ENCODE measurements at places on chromosomes 13 and 19.

GRCh38 chr19:30393046-30393445 lies 20.9 kb downstream of the ZNF536 start:
- no peak for DNase-seq

- DNase-seq, result no peak
These were observed 40.6 kb downstream of the DPF1 start for GRCh38 chr19:38183251-38183897.

GRCh38 chr13:73731564-73731963 lies 402.6 kb downstream of the KLF12 start:
- no peak for DNase-seq

GRCh38 chr13:93559718-93560117 lies 333.1 kb downstream of the GPC6 start:
- DNase-seq, result no peak

DNA sequence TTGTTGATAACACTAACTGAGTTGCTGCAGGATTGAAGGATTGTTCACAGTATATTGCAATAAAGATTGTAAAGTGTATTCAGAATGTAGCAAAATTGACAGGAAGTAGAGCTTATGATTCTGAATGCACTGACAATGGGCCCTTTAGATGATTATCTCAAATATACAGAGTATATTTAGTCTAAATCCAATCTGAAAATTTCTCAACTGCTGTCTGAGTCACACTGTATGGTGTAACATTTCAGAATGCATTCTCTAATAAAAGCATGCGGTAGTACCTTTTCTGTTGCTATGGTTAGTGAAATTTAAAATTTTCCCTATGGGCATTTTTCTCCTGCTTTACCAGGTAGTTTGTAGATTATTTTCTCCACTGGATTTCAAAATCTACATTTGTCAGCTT lies 365.2 kb downstream of the PCDH17 start:
- no peak for DNase-seq

GRCh38 chr19:3359015-3359918 lies 7.1 kb upstream of the NFIC start:
- peak; percentile 58 for DNase-seq

DNA sequence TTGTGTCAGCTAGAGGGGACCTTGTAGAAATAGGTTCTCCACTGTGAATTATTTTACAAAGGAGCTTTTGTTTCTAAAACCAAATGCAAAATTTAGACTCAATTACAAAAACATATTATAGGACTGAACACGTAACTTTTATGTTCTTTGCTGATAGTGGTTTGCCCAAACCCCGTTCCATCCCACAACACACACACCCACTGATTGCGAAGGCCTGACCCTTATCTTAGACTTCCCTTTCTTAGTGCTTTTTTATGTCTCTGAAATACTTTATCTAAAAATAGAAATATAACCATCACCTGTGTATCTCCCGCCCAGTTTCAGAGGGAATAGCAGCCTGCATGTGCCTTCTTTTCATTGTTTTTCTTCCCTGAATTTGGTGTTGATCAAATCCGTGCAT lies 13.0 kb downstream of the CCNA1 start:
- DNase-seq, result no peak

DNA sequence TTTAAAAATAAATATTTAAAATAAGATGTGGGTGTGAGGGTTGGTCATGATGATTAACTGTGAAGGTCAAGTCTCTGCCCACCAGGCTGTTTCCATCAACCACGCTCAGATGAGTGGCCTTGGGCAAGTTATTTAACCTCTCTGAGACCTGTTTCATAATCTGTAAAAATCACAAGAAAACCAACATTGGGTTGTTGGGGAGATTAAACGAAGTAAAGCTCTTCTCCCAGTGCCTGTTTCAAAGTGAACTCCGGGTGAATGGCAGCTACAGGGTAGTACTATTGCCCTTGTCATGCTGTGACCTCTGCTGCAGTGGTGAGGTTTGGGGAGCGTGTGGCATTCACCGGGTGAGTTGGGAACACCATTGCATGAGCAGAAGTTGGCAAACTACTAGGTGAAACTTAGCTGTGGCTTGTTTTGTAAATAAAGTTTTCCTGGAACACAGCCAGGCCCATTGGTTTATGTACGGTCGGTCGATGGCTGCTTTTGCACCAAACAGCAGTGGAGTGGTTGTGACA lies 153.2 kb downstream of the USP12 start:
- DNase-seq, result no peak

GRCh38 chr13:20754009-20754408 lies 19.8 kb downstream of the EEF1AKMT1 start:
- no peak for DNase-seq

DNA sequence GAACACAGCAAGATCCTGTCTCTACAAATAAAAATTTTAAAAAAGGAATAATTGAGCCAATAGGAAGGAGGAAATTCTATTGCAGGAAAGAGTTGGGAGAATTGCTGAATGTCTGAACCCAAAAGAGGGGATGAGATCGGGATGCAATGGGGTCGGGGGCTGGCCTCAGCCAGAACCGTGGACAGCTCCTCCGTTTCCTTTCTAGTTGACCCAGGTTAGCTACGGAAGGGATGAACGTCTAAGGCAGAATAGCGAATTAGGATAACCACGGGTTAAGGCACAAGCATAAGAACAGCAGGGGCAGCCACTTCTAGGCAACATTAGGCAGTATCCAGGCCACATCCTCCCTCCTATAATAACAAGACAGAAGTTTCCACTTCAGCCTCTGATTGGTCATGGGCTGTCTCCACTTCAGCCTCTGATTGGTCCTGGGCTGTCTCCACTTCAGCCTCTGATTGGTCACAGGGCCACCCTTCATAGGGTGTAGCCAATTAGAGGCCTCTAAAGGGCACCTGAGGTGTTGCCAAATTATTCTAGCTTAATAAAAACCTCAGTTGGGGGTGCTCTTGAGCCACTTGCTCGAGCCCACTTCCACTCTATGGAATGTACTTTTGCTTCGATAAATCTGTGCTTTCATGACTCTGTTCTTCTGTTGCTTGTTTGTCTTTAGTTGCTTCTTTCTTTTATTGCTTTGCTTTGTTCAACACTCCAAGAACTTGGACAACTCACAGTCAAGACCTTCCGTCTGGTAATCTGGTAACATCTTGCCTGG lies 24.9 kb upstream of the TPM4 start:
- DNase-seq, result peak; percentile 29
